ENCODE measurements at places on chromosomes 7 and 10.

GRCh38 chr10:84696610-84697009 is 368.2 kb downstream of the CCSER2 start:
- no peak for DNase-seq

DNA sequence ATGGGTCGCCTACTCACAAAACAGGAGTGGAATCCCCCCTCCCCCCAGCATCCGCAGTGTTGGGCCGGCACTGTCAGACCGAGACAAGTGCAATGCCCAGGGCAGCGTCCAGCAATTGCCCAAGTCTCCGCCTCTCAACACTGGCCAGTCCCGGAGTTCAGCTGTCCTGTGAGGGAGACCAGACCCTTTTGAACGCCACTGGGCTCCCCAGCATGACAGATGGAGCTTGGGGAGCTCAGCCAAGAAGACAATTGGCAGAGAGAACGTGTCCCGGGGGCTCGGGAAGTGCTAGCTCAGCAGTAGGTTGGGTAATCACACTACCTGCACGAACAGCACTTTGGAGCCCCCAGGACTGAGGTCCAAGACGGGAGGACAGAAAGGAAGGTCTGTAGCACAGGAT is 4.7 kb downstream of the COPS6 start:
- no peak for DNase-seq

DNA sequence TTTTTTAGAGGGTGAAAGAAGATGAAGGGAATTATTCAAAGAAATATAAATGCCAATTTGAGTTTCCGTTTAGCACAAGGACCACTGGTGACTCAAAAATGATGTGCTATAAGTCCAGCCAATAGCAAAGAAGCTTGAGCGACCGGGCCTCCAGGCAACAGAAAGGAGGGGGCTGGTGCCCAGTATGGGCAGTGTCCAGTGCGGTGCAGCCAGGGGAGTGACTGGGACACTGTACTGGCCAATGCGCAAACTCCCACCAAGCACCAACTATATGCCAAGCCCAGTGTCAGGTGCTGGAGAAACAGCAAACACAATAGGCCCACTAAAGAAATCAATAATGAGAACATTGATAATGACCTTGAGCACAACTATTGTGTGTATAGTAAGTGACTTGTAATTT is 10.2 kb upstream of the OPALIN start:
- DNase-seq = no peak

DNA sequence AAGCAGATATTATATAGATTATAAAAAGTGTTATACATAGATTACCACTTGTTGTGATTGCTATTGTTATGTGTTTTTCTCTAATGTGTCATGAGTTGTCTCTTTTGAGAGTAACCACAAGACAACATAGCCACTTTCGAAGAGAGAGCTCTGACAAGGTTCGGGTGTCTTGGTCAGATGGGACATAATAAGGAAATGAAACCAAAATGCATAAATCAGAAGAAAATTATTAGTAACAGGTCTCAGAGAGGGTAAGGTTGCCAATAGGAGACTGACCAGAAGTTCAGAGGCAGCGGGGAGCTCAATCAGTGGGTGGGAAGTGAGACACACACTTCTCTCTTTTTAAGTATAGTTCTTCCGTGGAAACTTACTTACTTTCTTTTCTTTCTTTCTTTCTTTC is 639.2 kb upstream of the POT1 start:
- DNase-seq = no peak

DNA sequence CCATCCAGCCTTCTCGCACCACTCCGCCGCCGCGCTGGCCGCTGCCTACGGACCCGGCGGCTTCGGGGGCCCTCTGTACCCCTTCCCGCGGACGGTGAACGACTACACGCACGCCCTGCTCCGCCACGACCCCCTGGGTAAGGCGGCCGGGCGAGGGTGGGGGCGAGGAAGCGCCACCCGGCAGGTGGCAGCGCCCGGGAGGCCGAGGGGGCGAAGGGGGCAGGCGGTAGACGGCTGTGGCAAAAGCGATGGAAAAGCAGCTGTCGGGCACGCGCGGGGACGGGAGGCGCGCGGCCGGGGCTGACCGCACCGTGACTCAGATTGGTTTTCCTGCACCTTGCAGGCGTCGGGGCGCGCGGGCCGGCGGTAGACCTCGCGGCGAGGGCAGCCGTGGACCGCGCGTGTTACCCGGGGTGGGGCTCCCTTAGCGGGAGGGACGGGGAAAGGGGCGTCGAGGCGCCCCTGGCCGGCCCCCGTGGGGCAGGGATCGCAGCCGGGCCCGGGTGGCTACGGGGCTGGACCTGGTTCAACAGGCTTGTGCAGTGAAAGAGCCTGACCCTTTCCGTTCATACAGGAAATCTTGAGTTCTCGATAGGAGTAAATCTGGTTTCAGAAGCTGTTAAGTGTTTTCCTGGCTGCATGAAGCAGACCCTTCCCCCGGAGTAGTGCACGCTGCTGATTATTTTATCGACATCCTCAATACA is 608 bp downstream of the HHEX start:
- peak; percentile 17 for DNase-seq

- DNase-seq = peak; percentile 78
Observed at GRCh38 chr7:82755705-82756551, 312.4 kb upstream of the CACNA2D1 start.

DNA sequence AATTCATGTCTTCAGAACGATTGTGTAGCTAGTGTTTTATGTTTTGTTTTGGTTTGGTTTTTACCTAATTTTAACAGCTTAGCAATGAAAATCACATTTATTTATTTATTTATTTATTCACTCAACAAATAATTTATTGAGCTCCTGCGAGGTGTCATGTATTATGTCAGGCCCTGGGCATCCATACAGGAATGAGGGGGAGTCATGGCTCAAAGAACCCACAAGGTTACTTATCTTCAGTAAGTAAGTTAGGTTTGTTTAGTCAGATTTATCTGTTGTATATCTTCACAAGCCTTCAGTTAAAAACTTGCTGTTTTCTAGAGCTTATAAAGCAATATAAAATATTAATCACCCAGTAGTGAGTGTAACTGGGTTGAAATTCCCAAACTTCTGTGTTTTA is 45.4 kb downstream of the FOXP2 start:
- no peak for DNase-seq

- DNase-seq = no peak
Observed at GRCh38 chr7:128408709-128409595, 830 bp downstream of the IMPDH1 start.
